Thoracic aorta endothelial cell (primary cell): ENCODE measurements at places on chromosomes 16 and 17. TPM values are rescaled to one million over a fixed set of nuclear protein-coding genes. Genes with fewer than 3 reads are reported as not detected.

Gene CCDC144A
- total RNA-seq, result 5.2 and 8.9 TPM in 2 replicates

Gene CIBAR2
- not detected in 2 replicates for total RNA-seq

Gene ANTKMT
- 23.0 and 32.0 TPM in 2 replicates for total RNA-seq

Gene EPN2
- 38.7 and 46.1 TPM in 2 replicates for total RNA-seq

Gene SMIM36
- not detected in 2 replicates for total RNA-seq

Gene MEOX1
- not detected in 2 replicates for total RNA-seq

Gene LRRC46
- 0.22 TPM in 1 of 2 replicates, not detected in the other for total RNA-seq

Gene KRTAP3-1
- total RNA-seq, result not detected in 2 replicates
